ENCODE measurements at places on chromosomes 3 and 15.

DNA sequence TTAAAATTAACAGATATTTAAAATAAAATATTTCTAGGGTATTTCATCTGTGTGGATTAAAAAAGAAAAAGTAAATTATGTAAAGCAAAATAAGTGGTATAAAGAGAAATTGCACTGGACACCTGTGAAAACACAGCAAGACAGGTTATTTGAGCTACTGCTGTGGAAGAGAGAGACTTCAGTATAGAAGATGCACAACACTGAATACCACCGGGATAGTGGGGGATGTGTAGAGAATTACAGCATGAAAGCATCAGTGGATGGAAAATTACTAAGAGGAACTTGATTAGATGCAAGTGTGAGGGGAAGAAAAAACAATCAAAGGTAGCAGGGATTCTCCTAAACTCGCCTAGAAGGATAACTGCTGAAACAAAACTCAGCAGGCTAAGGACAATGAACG lies 1242.5 kb upstream of the GBE1 start:
- DNase-seq: no peak

DNA sequence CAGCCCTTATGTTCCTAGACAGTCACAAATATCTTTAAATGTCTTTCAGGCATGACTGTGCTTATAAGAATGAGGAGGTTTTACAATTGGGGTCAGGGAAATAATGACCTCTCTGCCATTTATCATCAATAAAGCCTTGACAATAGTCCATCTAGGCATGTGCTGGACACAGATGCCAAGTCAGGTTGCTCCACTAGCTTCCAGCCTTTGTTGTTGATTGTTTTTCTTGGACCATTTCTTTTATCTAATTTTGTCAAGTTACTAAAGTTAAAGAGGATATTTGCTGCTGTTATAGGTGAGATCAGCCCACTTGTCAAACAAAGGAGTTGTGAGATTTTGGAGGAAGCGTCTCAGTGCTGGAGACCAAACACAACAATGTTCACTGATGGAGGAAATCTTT lies 628.0 kb downstream of the ROBO2 start:
- no peak for DNase-seq

DNA sequence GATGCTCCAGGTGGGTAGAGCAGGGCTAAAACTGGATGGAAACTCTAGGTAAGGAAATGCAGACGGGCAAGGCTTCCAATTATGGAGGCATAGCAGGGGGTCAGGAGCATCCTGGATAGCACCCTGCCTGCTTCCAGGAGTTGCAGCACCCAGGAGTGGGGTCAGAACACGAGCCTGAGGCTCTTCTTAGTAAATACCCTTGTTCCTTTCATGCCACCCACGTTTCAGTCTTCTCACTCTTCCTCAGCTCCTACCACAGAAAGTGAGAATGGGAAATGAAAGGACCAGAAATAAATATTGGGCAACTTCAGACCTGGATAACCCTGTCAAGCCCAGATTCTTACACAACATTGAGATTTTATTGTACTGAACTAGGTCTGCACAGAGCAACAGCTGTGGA lies 16.4 kb downstream of the CCR1 start:
- DNase-seq: no peak

GRCh38 chr3:45011756-45012508 lies 14.2 kb upstream of the CLEC3B start:
- no peak for DNase-seq

GRCh38 chr15:84921121-84921520 lies 36.7 kb downstream of the SLC28A1 start:
- no peak for DNase-seq

DNA sequence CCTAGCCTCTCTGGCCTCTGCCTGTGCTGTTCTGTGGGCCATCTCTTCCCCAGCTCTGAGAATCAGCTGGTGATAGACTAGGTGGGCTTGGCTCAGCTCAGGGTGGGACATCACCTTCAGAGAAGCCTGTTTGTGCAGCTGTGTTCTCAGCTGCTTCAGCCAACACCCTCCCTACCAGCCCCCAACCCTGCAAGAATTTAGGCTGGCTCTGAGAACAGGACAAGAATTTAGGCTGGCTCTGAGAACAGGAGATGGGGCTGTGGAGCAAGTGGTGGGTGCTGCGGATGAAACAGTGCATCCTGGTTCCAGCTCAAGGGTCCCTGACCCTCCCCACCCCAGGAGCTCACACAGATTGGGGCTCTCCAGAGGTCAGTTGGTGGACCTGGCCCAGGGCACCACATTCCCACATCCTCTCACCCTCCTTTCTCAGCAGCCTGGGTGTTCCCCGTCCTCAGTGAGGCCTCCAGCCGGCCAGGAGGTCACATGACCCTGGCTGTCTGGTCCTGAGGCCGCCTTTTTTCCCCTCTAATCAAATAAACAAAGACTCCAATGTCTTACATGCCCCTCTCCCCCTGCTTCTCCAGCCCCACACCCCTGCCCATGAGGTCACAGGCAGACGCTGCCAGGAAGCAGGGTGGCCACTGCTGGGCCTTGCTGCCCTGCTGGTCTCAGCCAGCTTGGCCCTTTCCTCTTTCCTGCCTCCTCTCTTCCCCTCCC lies 14.9 kb downstream of the PLEKHO2 start:
- no peak for DNase-seq

- DNase-seq: no peak
These were observed 9.0 kb downstream of the FGD5 start for GRCh38 chr3:14827776-14828175.

DNA sequence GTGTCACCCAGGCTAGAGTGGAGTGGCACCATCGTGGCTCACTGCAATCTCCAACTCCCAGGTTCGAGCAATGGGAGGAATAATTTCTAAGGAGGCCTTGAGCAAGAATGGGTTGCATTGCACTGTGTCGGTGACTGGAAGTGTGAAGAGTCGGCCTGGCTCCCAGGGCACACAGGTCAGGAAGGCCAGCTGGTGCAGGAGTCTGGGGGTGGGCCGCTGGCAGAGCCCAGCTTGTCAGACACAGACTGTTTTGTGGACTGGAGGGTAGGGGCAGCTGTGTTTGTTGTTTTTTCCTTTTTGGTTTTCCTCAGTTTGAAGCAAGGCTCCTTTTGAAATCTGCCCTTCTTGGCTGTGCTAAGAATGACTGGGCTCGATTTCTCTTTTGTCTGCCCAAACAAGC lies 66.2 kb downstream of the ITGA11 start:
- DNase-seq: no peak

DNA sequence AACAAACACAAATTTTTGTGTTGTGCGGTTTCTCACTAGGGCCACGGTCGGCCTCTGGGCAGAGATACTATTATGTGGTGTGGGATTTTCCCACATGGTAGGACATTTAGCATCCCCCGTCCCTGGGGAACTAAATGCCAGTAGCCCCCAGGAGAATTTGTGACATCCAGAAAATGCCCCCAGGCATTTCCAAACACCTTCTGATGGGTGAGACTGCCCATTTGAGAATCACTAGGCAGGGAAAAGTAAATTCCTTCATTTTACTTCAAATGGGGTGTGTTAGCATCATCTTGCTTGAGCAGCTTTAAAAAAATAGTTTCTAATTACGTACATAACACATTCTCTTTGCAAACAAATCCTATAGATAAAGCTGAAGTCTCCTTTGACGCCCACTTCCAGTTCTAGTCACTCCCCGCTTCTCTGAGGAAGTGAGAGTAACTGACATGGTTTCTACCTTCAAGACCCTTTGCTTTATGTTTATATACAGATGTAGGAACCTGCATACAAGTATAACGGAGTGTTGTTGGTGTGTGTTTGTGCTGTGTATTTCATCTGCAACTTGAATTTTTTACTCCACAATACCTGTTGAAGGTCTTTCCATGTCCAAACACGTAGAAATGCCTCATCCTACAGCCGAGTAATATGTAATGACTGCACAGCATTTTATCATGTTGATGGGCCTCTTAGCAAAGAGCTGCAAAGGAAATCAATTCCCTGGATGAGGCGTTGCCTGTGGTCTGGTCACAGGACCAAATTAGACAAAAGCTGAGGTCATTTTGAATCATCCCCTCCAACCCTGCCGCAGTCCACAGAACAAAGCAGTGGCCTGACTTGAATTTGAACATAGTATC lies 31.4 kb upstream of the ZBTB38 start:
- DNase-seq: no peak

- DNase-seq: no peak
These were observed 64.6 kb downstream of the RPN1 start for GRCh38 chr3:128585974-128586373.

- DNase-seq: no peak
These were observed 79.2 kb downstream of the SEMA5B start for GRCh38 chr3:122948408-122948807.

- no peak for DNase-seq
These were observed 115.4 kb upstream of the ROPN1 start for GRCh38 chr3:124107104-124107890.

DNA sequence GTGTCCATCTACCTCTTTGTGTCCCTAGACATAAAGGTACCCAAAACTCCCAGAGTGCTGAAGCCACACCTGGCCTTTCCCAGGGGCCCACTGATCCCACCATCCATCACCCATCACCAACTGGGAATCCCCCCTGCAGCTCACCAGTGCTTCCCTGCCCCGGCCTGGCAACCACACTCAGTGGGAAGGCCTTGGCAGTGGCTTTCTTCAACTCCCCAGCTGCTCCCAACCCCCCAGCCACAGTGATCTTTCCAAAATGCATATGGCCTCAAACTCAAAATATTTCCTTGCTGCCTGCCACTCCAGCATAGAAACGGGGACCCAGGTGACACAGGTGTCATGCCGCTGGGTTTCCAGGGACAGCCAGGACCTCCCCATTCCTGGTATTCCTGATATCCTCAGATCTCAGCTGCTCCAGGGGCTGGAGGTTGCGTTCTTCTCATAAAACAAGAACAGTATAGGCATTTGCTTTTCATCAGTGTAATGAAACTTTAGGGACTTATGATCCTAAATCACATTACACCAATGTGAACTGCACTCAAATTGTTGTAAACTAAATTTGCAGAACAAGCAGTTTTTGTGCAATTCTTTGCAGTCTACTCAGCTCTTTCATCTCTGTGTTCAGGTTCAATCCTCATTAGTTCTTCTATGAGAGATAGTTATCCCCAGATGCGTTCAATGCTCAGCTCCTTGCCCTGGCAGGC lies 1.3 kb downstream of the OCA2 start:
- no peak for DNase-seq

GRCh38 chr3:168476360-168476980 lies 380.7 kb upstream of the GOLIM4 start:
- no peak for DNase-seq

GRCh38 chr3:195705081-195705991 lies 15.4 kb upstream of the MUC20 start:
- no peak for DNase-seq

DNA sequence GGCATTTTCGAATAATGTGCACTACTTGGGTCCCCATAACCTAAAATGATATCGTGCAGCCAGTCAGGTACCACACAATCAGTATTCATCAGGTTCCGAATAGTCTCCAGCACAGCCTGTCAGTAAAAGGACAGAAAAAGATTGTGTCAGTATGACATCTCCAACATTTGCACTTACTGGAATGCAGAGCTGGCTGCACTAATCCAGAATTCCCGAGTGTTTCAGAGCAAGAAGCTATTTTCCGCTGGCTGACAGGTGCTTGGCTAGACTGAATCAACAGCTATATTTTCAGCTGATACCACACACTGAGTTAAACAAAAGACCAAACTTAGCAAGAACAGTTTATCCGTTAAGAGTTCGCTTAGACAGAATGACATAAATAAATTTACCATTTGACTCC lies 68.8 kb downstream of the AQR start:
- no peak for DNase-seq

GRCh38 chr3:99902091-99902490 lies 84.4 kb downstream of the CMSS1 start:
- DNase-seq: no peak

GRCh38 chr15:82543160-82543559 lies 2.9 kb upstream of the RPS17 start:
- DNase-seq: no peak

DNA sequence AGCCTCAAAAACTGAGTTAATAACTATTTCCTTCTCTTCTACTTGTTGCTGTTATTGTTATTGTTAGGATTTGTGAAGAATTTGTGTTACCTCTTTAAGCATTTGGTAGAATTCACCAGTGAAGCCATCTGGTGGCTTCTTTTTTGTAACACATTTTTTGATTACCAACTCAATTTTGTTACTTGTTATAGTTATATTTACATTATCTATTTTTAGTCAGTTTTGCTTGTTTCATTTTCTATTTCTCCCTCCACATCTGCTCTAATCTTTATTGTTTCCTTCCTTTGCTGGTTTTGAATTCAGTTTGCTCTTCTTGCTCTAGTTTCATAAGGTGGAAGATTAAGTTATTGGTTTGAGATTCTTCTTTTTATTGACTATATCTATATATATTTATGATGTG lies 3.7 kb upstream of the SLC9C1 start:
- DNase-seq: no peak

DNA sequence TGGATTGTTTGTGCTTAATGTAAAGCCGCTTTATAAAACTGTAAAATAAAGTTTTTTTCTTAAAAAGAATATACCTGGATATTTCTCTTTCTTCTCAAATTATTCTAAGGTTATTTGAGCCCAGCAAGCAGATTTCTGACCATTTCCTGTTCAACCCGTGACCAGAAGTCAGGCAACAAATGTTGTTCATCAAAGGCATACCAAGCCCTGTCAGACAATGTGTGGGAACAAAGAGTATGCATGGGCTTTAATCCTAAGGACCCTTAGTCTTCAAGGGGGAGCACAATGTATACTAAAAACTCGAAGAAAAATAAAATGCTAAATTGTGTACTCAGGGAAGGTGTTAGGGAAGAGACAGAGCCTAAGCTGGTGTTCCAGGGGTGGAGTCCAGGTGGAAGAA lies 26.6 kb upstream of the PAQR5 start:
- no peak for DNase-seq

DNA sequence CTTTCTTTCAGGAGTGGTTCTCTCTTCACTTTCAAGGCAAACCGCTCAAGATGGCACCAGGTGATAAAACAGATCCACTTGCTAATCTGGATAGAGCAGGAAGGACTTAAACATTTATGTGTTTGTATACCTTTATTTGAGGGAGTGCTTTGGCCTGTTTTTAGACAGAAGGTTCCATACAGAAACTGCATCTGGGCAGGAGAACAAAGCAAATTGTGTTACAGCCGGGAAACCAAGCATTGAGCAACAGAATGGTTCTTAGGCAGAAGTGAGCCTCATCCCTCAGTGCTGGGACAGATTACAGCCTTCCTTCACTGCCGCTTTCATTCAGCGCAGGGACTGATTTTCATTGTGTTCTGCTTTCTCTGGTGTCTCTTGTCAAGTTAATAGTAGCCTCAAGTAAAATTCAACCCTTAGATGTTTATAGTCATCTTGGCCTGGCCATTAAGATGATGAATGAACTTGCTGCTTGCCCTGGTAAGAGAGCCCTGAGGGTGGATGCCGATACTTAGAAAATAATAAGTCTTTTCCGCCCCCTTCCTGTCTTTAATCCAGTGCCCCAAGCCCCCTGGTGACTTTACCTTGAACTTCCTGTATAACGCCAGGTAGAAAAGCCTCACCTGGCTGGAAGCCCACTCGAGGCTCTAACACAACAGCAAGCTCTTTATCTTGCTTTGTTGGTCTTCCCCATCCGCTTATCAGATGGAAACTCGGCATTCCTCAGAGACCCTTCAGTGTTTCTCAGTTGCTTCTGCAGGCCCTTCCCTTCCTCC lies 168.0 kb upstream of the CTDSPL start:
- no peak for DNase-seq
